Upper lobe of left lung (tissue), 6 donors: ENCODE measurements at places on chromosomes 6 and 20. TPM values are rescaled to one million over a fixed set of nuclear protein-coding genes. Genes with fewer than 3 reads are reported as not detected.
A peak's percentile ranks its signal among the peaks of the same experiment; 100 is the strongest.

Gene MYCT1
- 8.4 TPM for total RNA-seq

DNA sequence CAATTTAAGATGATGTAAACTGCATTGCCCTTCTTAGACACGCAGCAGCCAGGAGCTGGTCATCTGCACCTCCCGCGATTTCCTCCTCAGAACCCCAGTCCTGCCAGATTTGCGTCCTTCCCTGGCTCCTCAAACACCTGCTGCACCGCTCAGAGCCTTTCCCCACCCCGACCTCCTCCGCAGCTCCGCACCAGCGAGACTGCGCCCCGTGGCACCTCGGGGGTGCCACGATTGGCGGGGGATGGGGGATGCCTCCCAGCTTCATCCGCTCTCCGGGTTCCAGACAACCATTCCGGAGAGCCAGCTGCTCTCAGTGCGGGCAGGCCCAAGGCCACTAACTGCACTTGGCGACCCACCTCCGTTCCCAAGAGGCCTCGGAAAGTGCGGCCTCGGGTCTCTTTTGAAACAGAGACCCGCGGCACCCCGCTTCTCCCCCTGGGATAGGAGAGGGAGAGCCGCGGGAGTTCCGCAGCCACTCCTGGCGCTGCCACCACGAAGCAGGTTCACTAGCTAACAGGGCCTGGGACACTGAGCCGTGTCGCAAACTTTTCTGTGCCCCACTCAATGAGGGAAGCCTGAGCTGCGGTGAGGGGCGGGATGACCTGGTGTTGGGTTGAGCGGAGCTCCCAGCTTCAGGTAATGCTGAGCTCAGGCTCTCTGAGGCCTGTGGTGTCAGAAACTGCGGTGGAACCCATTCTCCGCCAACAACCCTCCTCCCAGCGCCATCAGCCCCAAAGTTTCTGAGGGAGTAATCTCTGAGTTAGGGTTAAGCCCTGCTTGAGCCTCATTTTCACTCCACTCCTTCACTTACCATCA lies 7.3 kb upstream of the TFAP2A start:
- peak; percentile 52 for DNase-seq
- H3K36me3 ChIP-seq: no peaks in the 10 kb centered on the region
- no peak overlapping the region for H3K4me3 ChIP-seq

DNA sequence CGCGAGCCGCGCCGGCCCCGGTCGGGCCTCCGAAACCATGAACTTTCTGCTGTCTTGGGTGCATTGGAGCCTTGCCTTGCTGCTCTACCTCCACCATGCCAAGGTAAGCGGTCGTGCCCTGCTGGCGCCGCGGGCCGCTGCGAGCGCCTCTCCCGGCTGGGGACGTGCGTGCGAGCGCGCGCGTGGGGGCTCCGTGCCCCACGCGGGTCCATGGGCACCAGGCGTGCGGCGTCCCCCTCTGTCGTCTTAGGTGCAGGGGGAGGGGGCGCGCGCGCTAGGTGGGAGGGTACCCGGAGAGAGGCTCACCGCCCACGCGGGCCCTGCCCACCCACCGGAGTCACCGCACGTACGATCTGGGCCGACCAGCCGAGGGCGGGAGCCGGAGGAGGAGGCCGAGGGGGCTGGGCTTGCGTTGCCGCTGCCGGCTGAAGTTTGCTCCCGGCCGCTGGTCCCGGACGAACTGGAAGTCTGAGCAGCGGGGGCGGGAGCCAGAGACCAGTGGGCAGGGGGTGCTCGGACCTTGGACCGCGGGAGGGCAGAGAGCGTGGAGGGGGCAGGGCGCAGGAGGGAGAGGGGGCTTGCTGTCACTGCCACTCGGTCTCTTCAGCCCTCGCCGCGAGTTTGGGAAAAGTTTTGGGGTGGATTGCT lies 1.3 kb downstream of the VEGFA start:
- peaks cover 63% of the 10 kb centered on the region for H3K4me1 ChIP-seq
- peaks cover 6% of the 10 kb centered on the region for H3K36me3 ChIP-seq
- peak overlapping the region; percentile 73 for H3K4me3 ChIP-seq

GRCh38 chr6:1595271-1596087 lies 14.2 kb upstream of the FOXC1 start:
- no peaks in the 10 kb centered on the region for H3K36me3 ChIP-seq
- H3K27me3 ChIP-seq: peaks cover 3% of the 10 kb centered on the region
- H3K4me1 ChIP-seq: peaks cover 6% of the 10 kb centered on the region

GRCh38 chr6:88585276-88585692 lies 378.1 kb downstream of the RNGTT start:
- H3K27ac ChIP-seq: no peak overlapping the region
- H3K27me3 ChIP-seq: no peaks in the 10 kb centered on the region
- DNase-seq: no peak

GRCh38 chr6:142700671-142701312 lies 244.2 kb downstream of the HIVEP2 start:
- no peak overlapping the region for H3K27ac ChIP-seq
- H3K4me1 ChIP-seq: peaks cover 19% of the 10 kb centered on the region
- no peak overlapping the region for H3K4me3 ChIP-seq
- H3K36me3 ChIP-seq: no peaks in the 10 kb centered on the region

GRCh38 chr6:53707108-53707897 lies 41.7 kb upstream of the KLHL31 start:
- no peaks in the 10 kb centered on the region for H3K36me3 ChIP-seq
- no peak for DNase-seq
- H3K27ac ChIP-seq: no peak overlapping the region
- H3K4me3 ChIP-seq: no peak overlapping the region
- H3K27me3 ChIP-seq: no peaks in the 10 kb centered on the region
- no peaks in the 10 kb centered on the region for H3K4me1 ChIP-seq

DNA sequence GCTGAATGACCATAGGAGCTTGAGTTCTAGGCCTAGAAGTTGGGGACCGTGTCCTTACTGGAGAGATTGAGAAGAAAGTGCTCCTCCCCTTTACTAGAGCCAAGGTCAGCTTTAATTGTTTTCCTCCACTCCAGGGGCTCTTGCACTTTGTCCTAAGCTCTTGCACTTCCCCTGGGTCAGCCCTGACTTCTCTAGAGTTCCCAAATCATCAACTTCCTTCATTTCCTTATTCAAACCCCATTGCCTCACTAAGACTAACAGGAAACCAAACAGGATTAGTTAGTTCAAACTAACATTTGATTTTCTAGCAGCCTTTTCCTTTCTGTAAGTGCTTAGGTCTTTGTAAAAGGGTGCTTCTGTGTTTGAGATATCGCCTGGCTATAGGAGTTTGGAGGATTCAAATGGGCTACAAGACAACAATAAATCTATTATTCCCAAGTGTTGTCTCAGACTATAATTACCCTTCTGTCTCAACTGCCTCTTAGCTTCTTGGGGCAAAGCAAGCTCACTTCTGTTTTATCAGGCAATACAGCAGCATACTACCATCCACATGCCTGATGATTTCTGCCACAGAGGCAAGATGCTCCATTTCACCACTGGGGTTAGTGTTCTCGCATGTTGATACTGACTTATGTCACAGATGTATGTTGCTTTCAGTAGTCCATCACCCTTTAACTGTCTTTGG lies 12.8 kb upstream of the DTNBP1 start:
- DNase-seq: no peak
- H3K4me3 ChIP-seq: no peak overlapping the region
- no peaks in the 10 kb centered on the region for H3K36me3 ChIP-seq
- H3K4me1 ChIP-seq: no peaks in the 10 kb centered on the region
- H3K27ac ChIP-seq: no peak overlapping the region

- no peaks in the 10 kb centered on the region for H3K4me1 ChIP-seq
- H3K36me3 ChIP-seq: no peaks in the 10 kb centered on the region
- no peak for DNase-seq
- no peak overlapping the region for H3K4me3 ChIP-seq
- H3K27me3 ChIP-seq: no peaks in the 10 kb centered on the region
These were observed 177.3 kb downstream of the CARMIL1 start for GRCh38 chr6:25456249-25457040.

GRCh38 chr6:142474531-142475289 lies 172.9 kb downstream of the ADGRG6 start:
- H3K27me3 ChIP-seq: no peaks in the 10 kb centered on the region
- H3K27ac ChIP-seq: no peak overlapping the region
- no peaks in the 10 kb centered on the region for H3K36me3 ChIP-seq
- no peak overlapping the region for H3K4me3 ChIP-seq
